Sciatic nerve (tissue), 2 donors: ENCODE measurements at places on chromosomes 4 and X.

- DNase-seq: peak; percentile 51
Observed at GRCh38 chr4:150582873-150583286, 929 bp downstream of the MAB21L2 start.

DNA sequence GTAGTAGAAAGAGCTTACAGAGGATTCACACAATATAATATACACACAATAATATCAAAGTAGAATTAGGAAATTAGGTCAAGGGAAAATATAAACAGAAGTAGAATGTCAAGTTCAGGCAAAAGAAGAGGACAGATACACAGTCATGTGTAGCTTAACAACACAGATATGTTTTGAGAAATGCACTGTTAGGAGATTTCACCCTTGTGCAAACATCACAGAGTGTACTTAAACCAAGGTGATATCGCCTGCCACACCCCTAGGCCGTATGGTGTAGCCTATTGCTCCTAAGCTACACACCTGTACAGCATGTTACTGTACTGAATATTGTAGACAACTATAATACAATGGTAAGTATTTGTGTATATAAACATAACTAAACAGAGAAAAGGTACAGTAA, 110.0 kb upstream of the EDNRA start:
- DNase-seq: no peak

GRCh38 chr4:142567199-142567598, 278.9 kb downstream of the INPP4B start:
- DNase-seq: no peak

DNA sequence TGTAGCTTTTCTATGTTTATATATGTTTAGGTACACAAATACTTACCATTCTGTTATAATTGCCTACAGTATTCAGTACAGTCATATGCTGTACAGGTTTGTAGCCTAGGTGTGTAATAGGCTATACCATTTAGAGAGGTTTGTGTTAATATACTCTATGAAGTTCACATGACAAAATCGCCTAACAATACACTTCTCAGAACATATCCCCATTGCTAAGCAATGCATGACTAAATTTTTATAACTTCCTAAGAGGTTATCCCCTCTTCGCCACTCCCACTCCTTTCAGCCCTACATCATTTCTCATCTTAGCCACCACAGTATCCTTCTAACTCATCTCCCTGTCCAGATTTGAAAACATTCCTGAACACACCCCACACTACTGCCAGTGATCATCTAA, 83.7 kb upstream of the ZCCHC13 start:
- no peak for DNase-seq

DNA sequence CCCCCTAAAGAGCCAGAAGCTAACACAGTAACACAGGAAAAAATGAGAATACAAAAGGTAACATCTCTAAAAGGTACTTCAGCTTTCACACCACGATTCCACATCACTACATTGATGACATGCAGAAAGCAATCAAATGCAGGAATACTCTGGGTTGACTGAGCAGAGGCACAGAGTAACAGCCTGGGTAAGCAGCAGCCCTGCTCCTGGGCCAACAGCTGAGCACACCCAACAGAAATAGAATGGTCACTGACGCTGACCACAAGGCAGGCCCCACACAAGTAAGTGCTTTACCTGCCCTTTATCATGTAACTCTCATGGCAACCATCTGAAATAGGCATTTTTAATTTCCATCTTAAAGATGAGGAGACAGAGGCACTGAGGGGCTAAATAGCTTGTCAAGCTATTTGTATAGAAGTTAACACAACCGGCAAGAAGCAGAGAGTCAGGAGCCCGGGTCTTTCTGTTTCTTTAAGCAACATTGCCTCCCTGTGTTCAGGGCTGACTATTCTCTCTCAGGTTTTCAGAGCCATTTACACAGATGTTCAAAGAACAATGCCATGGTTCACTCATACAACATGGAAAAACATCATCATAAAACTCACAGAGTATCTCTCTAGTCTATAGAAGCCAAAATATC, 168.9 kb downstream of the ZNF674 start:
- no peak for DNase-seq

GRCh38 chrX:75303795-75304194, 29.9 kb downstream of the UPRT start:
- DNase-seq: no peak

- no peak for DNase-seq
Observed at GRCh38 chrX:104045642-104046041, 5.9 kb downstream of the H2BW2 start.

GRCh38 chrX:150409486-150409885, 46.4 kb downstream of the MAMLD1 start:
- no peak for DNase-seq

DNA sequence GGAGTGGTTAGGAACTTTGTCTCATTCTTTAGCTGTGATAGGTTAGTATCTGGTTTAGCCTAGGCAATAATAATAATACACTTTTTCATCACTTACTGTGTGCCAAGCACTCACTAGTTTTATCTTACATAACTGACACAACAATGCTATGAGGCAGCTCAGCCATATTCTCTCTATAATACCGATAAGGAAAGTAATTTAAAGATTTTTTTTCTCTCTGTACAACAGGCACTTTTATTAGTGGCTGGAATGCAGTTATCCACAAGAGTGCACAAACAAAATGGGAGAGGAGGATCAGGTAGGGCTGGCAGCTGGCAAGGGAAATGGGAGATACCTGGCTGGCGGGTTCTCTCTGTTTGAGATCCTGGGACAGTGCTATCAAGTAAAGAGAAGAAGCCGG, 7.6 kb downstream of the RELL1 start:
- no peak for DNase-seq

DNA sequence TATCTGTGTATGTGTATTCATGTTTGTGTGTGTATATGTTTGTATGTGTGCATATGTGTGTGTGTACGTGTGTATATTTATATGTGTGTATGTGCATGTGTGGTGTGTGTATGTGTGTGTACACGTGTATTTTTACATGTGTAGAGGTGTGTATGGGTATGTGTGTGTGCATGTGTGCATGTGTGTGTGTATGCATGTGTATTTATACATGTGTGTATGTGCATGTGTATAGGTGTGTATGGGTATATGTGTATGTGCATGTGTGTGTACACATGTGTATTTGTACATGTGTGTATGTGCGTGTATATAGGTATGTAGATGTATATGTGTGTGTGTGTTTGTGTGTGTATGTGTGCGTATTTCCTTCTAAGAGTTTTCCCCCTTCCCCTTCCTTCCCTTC, 207.7 kb upstream of the ATP6AP2 start:
- DNase-seq: no peak

DNA sequence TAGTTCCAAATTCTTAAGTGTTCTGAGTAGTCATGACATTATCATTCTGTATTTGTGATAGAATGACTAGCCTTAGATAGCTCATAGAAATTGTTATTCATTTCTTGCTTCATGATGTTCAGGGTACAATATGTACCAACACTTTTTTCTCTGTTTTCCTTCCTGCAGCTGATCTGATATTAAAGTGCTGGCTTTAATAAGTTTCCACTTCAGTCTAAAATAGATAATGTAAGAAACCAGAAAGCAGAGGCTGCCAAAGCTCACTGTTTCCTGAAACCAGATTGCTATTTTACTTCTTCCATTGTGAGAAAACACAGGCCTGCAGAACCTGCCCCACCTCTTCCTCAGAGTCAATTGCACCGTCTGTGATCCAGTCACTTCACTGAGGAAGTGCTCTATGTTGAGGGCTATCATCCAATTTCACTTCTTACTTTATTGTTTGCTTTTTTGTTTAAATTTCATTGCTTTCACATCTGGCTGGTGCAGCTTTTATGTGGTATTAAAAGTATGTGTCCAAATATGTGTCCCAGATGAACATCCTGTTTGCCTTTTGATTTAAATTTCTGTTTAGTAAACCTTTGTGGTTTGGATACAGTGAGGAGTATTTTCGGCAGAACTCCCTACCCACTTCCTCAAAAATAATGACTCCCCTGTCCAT, 652.1 kb downstream of the ANKRD50 start:
- DNase-seq: no peak

GRCh38 chr4:145739845-145740244, 59.9 kb downstream of the C4orf51 start:
- no peak for DNase-seq

GRCh38 chr4:183875251-183875825, 29.8 kb upstream of the STOX2 start:
- no peak for DNase-seq

DNA sequence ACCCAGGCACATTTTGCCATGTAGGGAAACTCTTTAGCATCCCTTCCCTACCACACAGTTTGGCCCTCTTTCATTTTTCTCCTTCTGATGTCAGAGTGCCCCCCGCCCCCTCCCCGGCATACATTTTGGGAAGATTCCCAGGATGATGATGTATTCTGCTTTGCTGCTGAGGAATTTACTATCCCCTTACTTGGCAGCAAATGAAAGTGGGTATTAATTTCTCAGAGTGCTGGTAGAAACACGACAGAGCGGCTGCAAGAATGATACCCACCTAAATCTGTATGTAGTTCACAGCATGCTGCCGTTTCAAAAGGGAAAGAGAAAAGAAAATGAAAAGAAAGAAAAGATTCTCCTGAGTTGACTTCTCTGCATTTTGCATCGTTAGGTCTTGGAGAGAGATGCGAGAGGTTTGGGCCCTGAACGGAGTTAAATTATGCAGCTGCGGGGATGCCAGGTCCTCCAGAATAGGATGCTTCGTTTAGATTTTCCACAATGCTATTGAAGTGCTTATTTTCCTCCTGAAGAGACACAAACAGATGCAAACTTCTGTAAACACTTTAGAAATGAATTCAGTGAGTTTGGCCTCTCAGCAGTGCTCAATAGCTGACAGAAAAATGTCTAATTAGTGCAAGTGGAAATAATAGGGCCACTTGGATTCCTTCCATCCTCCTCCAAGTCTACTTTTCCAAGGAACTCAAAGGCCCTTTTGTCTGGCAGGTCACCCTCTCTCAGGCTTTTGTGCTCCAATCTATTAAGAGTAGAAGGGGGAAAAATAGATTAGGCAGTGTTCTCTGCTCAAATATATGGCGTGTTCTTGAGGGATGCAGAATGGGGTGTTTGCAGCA, 106.2 kb downstream of the ALPK1 start:
- DNase-seq: no peak

- DNase-seq: no peak
Observed at GRCh38 chr4:171812333-171812664, 905 bp upstream of the GALNTL6 start.

- DNase-seq: no peak
Observed at GRCh38 chrX:48908600-48908999, 2.8 kb downstream of the SLC35A2 start.

DNA sequence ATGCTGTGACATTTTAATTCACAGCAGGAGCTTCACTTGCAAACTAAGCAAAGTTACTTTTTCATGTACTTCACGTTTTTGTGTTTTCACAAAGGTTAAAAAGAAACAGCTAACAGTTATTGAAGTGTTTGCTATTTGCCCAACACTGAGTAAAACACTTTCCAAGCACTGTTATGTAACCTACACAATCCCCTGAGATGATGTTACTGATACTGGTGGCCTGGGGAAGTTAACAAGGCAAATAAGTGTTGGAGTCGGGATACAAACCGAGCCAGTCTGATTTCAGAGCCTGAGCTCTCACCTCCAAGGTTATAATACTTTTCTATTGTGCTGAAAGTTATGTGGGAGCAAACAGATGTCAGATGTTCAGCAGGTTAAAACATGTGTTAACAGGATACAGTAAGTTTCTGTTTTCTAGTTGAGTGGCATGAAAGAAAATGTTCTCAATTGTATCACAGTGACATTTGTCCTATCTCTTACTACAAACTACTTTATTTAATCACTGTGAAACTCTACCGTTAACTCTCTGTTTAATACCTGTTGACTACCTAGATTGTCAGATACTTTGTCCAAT, 3.9 kb upstream of the CXCL13 start:
- no peak for DNase-seq

- DNase-seq: no peak
Observed at GRCh38 chrX:119655125-119655524, 37.8 kb downstream of the SEPTIN6 start.

GRCh38 chrX:45497290-45497689, 296.6 kb upstream of the DIPK2B start:
- no peak for DNase-seq

- no peak for DNase-seq
Observed at GRCh38 chrX:45900766-45901615, 644.2 kb downstream of the ZNF674 start.

DNA sequence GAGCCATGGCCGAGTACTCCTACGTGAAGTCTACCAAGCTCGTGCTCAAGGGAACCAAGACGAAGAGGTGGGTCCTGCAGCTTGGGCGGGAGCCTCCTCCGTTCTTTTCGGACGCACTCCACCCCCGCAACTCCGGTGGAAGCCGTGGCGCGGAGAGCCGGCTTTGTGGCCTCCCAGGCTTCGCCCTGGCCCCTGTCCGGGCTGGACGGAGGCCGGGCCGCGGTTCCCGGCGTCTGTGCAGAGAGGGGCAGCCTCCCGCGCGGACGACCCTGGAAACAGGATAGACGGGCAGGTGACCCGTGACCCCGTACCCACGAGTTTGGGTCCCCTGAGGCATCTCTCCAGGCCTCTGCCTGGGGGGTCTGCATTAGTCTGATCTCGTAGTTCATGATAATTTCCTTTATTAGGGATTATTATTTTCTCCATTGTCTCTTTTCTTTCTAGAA, 356 bp downstream of the FRG1 start:
- no peak for DNase-seq

GRCh38 chr4:3369781-3370674, 71.7 kb upstream of the HGFAC start:
- no peak for DNase-seq

DNA sequence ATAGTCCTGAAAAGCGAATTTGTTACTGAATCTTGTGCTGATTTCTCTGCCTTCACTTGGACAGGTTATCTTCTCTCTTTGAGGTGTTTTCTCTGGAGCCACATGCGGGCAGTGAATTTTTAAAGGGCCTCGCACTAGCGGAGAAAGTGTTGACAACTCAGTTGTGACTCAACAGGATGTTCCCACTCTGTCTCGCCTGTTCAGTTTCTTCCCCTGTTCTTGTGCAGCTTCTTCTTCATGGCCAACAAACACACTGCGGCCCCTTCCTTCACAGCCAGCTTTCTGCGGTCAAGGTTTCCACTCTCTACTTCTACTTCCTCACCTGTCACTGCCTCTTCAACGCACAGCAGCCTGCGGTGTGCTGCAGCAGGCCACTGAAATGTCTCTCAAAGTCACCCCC, 1.1 kb upstream of the SHROOM4 start:
- no peak for DNase-seq

DNA sequence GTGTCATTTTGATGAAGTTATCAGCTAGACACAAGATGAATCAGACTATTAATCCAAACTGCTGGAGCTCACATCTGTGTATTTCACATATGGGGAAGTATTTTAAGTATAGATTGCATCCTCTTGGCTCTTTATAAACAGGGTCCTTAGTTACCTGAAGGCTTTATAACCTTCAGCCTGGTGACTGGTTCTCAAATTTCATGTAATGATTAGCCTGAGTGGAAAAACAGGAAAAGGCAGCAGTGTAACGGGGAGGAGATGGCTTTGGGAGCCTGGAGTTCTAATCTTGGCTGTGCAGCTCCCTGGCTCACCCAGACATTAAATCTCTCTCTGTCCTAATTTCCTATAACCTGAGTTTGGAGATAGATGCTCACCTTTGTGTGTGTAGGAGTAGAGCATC, 103.8 kb upstream of the HPF1 start:
- no peak for DNase-seq

- no peak for DNase-seq
Observed at GRCh38 chrX:46884799-46885198, 27.4 kb upstream of the JADE3 start.

GRCh38 chr4:111178231-111178630, 555.4 kb upstream of the PITX2 start:
- DNase-seq: no peak

GRCh38 chrX:155022585-155022984, at the start of gene F8:
Gene F8 (minus strand): TSS chrX:155022723. CDS start chrX:155022552, 171 bp downstream.
- no peak for DNase-seq
